ENCODE measurements at places on chromosomes 3 and 15.

DNA sequence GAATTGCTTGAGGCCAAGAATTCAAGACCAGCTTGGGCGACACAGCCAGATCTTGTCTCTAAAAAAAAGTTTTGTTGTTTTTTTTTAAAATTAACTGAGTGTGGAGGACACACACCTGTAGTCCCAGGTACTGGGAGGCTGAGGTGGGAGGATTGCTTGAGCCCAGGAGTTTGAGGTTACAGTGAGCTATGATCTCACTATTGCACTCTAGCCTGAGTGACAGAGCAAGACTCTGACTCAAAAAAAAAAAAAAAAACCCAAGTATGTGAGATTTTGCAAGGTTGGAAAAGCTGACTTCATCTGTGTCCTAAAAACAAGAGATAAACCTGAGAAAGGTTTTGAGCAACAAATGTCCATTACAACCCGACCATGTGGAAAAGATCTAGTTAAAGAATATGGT lies 5.4 kb upstream of the TOPBP1 start:
- DNase-seq = no peak

GRCh38 chr3:66609660-66610561 lies 109.1 kb upstream of the LRIG1 start:
- no peak for DNase-seq

- no peak for DNase-seq
Measured at GRCh38 chr15:86615816-86616215, 536.1 kb downstream of the AGBL1 start.

DNA sequence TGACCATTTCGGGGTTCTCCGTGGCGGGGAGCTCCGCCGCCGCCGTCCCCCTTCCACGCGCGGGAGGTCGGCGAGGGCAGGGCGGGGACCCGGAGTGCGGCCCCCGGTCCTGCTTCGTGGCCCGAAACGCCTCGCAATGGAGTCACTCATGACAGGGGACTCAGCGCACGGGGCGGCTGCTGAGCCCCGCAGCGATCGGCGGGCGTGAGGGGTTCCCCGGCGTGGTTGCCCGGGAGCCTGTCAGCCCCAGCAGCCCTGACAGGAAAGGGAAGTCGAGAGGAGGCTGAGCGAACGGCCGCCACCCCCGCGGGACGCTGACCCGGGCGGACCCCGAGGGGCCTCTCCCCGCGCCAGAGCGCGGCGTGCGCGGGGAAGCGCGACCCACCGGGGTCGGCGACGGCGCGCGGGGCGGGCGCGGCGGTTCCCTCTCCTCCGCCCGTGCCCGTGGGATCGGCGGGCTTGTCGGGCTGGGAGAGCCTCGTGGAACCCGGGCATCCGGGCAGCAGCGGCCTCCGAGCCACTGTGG lies 564 bp upstream of the PIGZ start:
- DNase-seq = no peak

DNA sequence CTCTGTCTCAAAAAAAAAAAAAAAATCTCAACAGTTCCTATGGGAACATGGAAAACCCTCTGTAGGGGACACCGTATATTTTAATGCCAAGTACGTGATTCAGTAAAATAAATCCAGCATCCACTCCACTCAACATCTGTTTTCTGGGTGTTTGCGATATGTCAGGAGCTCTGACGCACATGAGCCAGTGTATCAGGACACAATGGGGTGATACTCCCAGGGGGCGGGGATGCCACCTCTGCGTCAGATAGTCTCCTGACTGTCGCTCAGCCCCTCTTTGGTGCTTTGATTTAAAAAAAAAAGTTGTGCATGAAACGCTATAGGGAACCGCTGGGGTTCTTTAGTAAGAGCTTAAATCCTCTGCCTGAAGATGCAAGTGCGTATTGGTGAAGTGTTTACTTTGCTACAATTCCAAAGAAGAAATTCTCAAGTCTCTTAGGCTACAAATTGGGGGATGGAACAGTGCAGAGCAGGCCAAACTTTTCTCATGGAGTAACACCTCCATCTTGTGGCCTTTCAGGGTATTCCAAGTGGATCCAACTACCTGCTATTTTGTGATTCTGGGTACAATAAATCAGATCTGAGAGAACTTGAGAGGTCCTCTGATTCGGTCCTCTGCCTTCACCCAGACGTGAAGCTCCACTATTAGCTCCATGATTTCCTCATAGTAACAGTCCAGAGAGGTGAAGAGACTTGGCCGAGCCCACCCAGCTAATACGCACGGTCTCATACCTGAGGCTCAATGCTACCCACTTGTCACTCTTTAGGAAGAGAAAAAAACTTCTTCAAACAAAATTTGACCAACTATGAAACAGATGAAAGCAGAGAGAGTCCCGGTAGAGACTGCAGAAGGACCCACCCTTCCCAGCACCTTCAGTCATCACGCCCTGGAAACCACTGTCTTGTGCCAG lies 9.3 kb upstream of the NR2E3 start:
- DNase-seq = peak; percentile 76

GRCh38 chr3:42749753-42750231 lies 23.3 kb downstream of the CCDC13 start:
- DNase-seq = no peak

Data from kidney capillary endothelial cell (primary cell).